ENCODE measurements at places on chromosomes 7 and 10.

- DNase-seq: no peak
These were observed 21.6 kb upstream of the KLF6 start for GRCh38 chr10:3806603-3807002.

DNA sequence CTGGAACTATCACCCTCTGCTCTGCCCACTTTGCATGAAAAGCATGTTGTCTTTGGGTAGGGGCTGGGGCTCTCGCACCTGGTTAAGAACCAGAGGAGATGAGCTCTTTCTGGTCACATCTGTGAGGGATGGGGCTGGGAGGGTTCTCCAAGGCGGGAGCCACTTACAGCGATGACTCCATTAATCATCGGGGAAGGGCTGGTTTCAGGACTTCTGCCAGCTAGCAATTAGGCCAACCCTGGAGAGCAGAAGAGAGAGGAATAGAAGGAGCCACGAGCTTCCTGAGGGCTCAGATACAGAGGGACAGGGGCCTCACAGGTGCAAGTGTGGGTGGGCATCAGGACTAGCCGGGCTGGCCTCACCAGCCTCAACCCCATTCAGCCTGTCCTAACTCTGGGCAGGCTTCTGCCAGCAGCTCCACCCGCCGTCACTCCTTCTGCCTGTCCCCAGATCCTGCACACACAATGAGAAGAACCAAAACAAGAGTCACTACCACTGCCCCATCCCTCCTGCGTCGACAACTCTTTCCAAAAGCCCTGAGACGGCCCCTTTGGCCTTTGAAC, 8.4 kb downstream of the AQP1 start:
- peak; percentile 66 for DNase-seq

DNA sequence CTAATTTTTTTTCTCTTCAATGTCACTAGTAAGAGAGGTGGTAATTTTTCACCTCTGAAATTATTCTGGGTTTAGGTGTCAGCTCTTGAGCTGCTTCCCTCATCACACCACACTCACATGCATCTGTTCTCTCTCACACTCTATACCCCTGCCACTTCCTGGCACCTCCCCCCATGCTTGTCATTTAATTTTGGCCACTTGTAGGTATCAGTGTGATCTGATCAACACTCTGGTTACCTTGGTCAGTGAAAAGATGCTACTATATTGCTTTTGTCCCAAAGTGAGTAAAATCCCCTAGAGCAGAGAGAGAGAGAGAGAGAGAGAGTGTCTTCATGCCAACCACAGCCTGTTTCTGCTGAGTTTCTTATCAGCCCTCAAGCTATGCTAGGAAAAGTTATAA, 42.5 kb downstream of the STK17A start:
- no peak for DNase-seq

DNA sequence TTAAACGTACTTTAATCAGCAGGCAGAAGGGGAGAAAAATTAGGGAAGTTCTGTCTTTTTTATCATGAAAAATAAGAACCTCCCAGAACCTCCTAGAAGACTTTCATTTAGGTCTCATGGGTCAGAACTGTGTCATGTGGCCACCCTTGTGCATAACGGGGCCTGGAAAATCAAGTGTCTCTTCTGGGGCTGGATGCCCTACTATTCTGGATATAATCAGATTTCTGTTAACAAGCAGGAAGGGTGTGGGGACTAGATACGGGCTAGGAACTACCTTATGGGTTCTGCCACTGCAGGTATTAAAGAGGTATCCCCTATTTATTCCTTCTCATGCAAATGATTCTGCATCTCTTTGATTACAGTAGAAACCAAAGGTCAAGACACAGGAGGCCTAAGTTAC, 14.1 kb downstream of the LANCL2 start:
- no peak for DNase-seq

DNA sequence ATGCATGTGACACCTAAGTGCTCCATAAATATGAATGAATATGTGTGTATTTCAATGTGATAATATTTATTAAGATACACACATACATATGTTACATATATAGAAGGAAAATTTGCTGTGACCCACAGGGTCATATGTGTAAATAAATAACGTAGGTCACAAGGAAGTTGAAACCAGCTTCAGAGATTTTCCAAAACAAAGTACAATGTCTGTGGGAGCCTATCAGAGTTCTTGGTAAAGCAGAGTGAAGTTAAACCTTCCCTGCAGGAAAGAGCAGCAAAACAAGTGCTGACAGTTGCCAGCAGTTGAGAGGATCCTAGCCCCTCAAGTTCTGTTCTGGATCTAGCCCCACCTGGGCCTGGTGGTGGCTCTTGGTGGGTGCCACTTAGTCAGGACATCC, 91.2 kb downstream of the CCNY start:
- no peak for DNase-seq

GRCh38 chr7:117479225-117480054, at the start of gene CFTR:
Gene CFTR, plus strand, starts transcription at chr7:117480025. Its CDS starts 70 bp downstream, at chr7:117480095.
- no peak for DNase-seq

DNA sequence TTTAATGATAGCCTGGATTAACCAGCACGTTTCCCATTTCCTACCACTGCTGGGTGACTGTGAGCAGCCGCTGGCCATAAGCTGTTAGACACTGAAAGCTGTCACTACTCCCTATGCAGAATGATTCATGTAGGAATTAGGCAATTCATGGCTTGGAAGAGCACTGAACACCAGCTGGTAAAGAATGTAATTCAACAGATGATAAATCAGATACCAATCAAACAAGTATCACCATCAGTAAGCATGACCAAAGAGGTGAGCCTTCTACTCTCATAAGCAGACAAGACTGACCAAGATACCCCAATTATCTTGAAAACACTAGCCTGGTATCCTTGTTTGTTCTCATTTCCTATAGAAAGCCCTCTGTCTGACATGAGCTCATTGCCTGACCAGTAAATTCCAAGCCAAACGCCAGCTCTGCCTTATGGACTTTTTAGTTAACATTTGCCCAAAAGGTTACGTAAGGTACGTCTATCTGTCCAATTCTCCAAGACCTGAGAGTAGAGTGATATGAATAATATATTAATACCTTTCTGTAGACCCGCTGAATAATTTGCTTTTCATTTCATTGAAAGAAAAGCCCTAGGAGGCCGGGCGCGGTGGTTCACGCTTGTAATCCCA, 127.7 kb downstream of the ELMO1 start:
- peak; percentile 34 for DNase-seq

- DNase-seq: no peak
These were observed 178.0 kb downstream of the IPMK start for GRCh38 chr10:58089739-58090138.

GRCh38 chr7:77813180-77813579, 14.6 kb downstream of the PHTF2 start:
- no peak for DNase-seq

DNA sequence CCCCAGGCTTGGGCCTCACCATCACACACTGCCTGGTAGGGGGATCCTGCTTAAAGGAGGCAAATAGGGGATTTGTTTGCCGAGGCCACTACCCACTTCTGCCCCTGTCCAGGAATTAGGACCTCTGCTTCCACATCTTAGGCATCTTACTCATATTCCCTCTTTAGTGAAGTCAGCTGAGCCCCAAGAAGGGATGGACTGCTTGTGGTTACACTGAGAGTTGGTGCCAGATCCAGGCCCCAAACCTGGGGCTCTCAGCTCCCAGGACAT, 1.6 kb upstream of the GPRIN2 start:
- no peak for DNase-seq

- DNase-seq: no peak
These were observed 17.9 kb upstream of the ACBD5 start for GRCh38 chr10:27258492-27258837.

DNA sequence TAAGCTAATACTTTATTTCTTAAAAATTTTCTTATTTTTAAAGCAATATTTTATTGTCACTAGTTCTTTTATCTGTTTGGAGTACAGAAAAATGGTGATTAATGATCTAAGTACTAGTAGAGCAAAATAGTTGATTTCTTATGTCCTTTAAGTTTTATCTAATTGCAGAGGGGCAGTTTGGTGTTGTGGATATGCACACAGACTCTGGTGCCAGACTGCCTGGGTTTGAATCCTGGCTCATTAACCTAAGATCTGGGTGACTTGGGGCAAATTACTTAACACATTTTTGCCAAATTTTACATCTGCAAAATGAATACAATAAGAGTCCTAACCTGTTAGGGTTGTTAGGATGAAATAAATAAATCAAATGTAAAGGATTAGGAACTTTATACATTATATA, 10.7 kb upstream of the PRPS1L1 start:
- no peak for DNase-seq

- no peak for DNase-seq
These were observed 134.3 kb upstream of the TNRC18 start for GRCh38 chr7:5557920-5558401.

- DNase-seq: no peak
These were observed 14.7 kb downstream of the CCDC71L start for GRCh38 chr7:106646256-106646655.

DNA sequence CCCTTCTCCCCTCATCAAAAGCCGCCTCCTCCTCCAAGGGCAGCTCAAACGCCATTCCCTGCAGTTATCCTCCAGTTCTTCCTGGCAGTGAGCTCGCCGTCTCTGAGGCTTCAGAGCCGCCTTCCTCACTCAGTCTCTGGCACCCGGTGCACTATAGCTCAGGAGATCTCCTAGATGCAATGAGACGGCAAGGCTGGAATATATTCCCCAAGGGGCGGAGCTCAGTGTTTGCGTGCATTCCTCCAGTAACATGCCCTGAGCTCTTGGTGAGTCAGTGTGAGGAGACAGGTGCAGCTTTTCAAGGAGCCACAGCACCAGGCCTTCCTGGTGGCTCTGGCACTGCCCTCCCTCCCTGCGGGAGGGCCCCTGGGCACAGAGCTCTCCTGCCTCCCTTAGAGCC, 512.6 kb upstream of the FOXK1 start:
- no peak for DNase-seq

DNA sequence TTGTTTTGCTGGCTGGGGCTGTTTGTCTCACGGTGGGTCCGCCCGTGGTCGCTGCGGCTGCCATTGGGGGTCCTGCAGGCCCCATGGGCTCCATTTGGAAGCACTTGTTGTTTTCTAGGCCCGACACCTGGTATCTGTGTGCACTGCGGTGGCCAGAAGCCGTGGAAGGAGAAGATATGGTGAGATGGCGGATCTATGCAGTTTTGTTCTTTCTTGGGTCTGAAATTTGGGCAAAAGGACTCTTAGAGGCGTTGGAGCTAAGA, 109.5 kb upstream of the SHH start:
- no peak for DNase-seq

DNA sequence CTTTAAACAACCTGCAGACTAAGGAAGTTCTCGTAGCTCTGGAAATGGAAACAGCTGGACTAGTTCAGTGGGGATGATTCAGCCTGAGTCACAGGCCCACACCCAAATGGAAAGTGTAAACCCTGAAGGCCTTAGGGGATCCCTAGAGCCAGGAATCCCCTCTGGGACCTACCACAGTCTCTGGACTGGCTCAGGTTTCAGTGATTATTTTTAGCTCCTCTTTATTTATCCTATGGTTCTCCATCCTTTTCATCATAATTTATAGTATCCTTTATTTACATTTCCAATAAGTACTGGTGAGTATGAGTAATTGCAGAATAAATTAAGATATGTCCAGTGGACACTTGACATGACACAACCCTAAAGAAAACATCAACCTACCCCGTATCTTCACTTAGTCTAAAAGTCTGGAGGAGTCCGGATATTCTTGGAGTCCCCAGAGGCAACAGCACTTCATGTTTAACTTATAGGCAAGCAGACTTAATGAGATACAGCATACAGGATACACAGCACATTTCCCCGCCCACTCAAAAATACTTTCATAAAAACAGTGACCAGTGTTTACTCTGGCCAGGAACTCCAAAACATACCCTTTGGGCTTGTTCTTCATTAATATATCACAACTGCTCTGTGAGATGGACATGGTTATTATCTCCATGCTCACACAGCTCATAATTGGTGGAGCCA, 28.4 kb upstream of the SEMA3E start:
- no peak for DNase-seq

DNA sequence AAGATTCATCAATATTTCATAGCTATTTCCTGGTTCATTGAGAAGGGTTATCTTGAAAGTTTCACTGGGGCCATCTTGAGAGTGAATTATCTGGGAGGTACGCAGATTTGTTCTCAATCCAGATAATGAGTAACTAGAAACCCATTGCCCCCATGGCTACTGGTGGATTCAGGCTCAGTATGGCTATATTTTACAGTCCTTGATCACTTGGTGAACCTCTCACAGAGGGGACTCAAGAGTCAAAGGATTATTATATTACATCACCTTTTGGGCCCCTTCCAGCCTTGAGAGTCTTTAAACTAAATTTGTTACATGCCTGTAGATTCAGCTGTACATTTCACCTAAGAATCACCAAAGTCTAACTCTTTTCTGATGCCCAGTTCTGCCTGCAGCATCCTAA, 11.6 kb downstream of the NKX2-3 start:
- DNase-seq: no peak

GRCh38 chr10:112394475-112394875, 20.6 kb downstream of the ACSL5 start:
- no peak for DNase-seq

DNA sequence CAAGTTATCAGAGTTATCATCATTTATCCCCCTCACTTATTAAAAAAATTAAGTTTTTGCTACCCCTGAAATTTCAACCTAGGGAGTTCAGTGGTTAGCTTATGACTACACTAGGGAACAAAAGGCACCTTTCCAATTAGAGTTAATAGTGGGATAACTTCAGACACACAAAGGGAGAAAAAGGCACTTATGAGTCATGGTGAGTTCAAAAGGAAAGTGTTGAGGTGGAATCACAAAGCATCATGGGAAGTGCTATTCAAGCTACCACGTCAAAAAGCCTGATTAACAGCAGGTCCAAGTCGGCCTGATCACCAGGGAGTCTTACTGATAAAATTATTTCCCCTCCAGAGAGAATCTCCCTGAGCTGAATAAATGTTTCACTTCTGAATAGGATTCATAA, 165.7 kb downstream of the C7orf25 start:
- DNase-seq: no peak

DNA sequence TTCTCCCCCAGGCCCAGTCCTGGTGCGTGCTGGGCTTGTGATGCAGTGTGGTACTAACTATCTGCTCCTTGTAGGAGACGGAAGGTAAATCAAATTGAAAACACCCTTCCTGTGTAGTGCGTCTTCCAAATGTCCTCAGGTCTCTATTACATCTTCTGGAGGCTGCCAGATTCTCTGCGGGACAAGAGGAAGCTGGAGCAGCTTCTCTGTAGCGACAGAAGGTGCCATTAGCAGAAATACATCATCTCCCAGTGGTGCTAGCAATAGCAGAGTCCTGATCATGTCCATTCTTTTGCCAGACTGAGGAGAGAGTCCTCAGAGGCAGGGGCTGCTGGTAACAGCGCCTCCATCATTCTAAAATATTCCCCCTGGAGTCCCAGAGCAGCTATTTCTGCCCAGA, 675.2 kb downstream of the LRMDA start:
- no peak for DNase-seq

GRCh38 chr7:19210893-19211413, 65.7 kb upstream of the FERD3L start:
- no peak for DNase-seq

- DNase-seq: no peak
These were observed 222.6 kb downstream of the ADARB2 start for GRCh38 chr10:1514681-1515080.

DNA sequence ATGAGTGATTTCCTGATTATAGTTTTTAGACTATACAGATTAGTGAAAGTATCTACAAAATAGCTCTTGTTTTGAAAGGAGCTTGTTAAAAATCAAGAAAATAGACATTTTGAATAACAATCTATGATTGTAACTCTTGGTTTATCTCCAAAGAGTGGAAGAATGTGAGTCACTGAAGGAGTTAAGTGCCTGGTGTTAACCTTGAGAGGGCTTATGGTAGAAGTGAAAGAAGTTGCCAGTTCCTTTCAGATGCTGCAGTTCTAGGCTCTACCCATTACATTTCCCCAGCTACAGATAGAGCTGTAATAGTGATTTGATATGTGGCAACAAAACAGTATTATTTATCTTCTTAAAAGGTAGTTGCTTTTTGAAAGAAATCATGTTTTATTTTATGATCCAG, 12.7 kb downstream of the NRBF2 start:
- no peak for DNase-seq

All from NCI-H446 (cell line).